Airway epithelial cell (primary cell): ENCODE measurements at places on chromosomes 5 and 9. TPM values are rescaled to one million over a fixed set of nuclear protein-coding genes. Genes with fewer than 3 reads are reported as not detected.

AJM1 gene
- total RNA-seq, result 1.8 and 2.0 TPM in 2 replicates

IRX4 gene
- total RNA-seq, result 20.9 and 23.0 TPM in 2 replicates

PCDHA11 gene
- not detected in 2 replicates for total RNA-seq

PCDHB5 gene
- 0.63 TPM in 1 of 2 replicates, not detected in the other for total RNA-seq

NXNL2 gene
- 0.23 TPM in 1 of 2 replicates, not detected in the other for total RNA-seq

CDX1 gene
- not detected in 2 replicates for total RNA-seq
